DND-41 (cell line): ENCODE measurements at places on chromosomes 4 and X.

DNA sequence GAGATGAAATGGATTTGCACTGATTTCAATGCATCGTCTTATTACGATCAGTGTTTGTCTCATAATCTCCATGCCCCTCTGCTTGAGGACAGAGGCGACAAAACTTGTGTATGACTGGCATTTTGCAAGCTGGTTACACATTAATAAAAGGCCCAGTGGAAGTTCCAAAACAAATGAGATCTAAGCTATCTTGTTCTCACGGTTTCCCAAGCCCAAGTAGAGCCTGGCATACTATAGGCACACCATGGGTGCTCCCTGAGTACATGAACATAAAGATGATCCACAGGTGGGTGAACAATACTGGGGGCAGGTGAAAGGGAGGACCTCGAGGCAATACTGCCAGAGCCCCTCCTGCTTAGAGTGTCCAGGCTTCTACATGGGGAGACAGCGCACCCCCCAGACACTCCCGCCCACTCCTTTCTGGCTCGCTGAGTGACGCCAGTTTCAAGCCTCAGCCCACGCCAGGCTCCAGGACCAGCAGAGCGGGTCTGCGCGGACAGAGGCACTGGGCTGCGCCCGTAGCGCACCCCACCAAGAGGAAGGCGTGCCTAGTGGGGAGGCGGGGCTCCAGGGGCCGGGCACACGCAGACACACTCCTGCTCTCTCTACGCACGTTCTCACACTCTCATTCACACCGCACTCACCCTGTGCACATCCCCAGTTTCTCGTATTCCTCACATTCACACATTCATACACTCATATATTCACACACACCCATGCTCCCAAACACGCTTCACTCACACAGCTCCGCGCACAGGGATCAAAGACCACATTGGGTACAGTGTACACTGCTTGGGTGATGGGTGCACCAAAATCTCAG lies 8.9 kb upstream of the GSX2 start:
- DNase-seq = no peak

DNA sequence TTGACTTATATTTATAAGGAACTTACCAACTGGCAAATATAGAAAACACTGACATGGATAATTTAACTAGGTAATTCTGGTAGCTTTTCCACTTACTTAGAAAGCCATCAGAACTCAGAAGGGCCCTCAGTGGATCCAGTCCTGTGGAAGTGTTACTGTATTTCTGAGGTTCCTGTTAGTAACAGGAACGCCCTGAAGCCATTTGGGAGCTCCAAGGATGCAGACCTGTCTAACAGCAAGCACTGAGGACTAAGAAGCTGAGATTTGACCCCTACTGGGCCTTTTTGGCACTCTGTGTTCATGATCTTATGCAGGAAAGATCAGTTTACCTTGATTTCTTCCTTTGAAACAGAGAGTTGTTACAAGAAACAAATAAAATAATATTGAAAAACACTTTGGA lies 46.0 kb upstream of the TLL1 start:
- DNase-seq = no peak

- no peak for DNase-seq
These were observed 17.7 kb upstream of the ZIC3 start for GRCh38 chrX:137548261-137548660.

- DNase-seq = no peak
These were observed 392.5 kb downstream of the ZNF674 start for GRCh38 chrX:46152756-46153155.

- DNase-seq = no peak
These were observed 42.0 kb downstream of the SLC4A4 start for GRCh38 chr4:71380788-71381187.
